ENCODE measurements at places on chromosomes 1 and 21. TPM values are rescaled to one million over a fixed set of nuclear protein-coding genes. Genes with fewer than 3 reads are reported as not detected.
A peak's percentile ranks its signal among the peaks of the same experiment; 100 is the strongest.

ZNF670 gene
- total RNA-seq: 1.3 TPM

NBPF20 gene
- 3.6 TPM for total RNA-seq

VPS45 gene
- total RNA-seq: 34.3 TPM

CFAP57 gene
- 0.26 TPM for total RNA-seq

- peaks cover 6% of the 10 kb centered on the region for H3K4me1 ChIP-seq
- no peak overlapping the region for H3K4me3 ChIP-seq
- H3K36me3 ChIP-seq: no peaks in the 10 kb centered on the region
These were observed 19.5 kb downstream of the KIF17 start for GRCh38 chr1:20698195-20698910.

- DNase-seq: peak; percentile 14
- no peak overlapping the region for H3K27ac ChIP-seq
- H3K36me3 ChIP-seq: no peaks in the 10 kb centered on the region
- H3K4me1 ChIP-seq: no peaks in the 10 kb centered on the region
These were observed 33.4 kb downstream of the FAM78B start for GRCh38 chr1:166133276-166133841.

DNA sequence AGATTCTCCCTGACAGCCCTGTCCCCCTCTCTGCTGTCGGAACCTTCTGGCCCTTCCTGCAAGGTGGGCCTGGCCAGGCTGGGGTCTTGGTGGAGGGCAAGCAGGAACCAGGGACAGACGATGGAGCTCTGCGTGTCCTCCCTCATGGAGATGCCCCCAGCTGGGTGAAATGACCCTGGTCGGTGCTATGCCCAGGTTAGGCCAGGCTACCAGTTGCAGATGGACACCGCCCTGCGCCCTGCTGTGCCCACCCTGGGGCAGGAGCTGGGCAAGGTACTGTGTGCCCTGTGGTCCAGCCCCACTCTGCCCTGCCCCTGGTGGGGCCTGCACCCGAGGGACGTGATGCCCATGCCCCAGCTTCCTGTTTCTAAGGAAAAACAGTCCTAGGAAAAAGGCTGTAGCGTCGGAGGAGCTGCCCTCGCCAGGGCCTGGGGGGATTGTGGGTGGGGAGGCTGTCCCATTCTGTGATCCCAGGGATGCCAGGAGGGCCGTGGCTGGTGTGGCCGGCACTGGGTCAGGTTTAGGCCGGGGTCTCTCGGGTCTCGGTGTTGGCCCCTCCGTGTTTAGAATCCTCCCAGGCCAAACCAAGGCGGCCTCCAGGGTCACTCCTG lies 77.6 kb downstream of the MORN1 start:
- H3K4me1 ChIP-seq: peaks cover 25% of the 10 kb centered on the region
- no peak for DNase-seq
- H3K36me3 ChIP-seq: no peaks in the 10 kb centered on the region
- no peaks in the 10 kb centered on the region for H3K27me3 ChIP-seq
- peak overlapping the region; percentile 62 for H3K27ac ChIP-seq

DNA sequence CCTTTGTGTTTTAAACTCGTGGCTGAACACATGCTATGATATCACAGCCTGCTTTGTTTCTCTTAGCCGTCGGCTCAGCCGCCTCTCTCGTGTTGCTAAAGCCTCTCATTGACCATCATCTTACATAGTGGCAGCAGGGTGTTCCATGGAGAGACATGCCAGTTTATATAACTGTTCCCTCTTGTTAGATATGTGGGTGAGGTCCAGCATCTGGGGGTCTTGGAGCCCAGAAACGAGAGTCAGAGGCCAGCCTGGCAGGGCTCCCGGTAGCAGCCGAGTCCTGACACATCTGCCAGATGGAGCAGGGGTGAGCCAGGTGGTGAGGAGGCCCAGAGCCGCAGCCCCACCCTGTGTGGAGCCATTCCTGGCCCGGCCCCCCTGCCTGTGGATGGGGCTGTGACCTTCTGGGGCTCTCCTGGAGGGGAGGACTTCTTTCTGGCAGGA lies 11.9 kb downstream of the PODN start:
- no peak for DNase-seq
- no peaks in the 10 kb centered on the region for H3K4me1 ChIP-seq
- H3K4me3 ChIP-seq: no peak overlapping the region
- H3K36me3 ChIP-seq: no peaks in the 10 kb centered on the region
- no peak overlapping the region for H3K27ac ChIP-seq
- H3K27me3 ChIP-seq: no peaks in the 10 kb centered on the region

GRCh38 chr1:228341450-228341813 lies 65.2 kb downstream of the TRIM11 start:
- H3K27me3 ChIP-seq: no peaks in the 10 kb centered on the region
- no peaks in the 10 kb centered on the region for H3K4me1 ChIP-seq
- H3K27ac ChIP-seq: no peak overlapping the region
- DNase-seq: no peak

DNA sequence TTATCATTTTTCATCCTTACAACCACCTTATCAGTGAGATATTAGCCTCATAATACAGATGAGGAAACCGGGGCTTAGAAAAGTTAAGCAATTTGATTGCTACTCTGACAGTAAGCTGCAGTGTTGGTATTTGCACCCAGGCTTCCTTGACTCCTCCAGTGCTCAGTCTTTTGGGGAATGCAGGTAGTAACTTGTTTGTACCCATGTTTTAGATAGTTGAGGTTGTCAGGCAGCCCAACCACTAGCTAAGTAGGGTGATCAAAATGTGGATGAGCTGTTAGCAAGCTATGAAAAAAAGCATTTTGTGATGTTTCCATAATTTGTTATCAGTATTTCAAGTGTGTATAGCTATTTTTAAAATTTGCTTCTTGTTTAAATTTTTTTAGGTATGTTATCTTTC lies 80.8 kb downstream of the SASS6 start:
- H3K4me1 ChIP-seq: peaks cover 29% of the 10 kb centered on the region
- no peaks in the 10 kb centered on the region for H3K36me3 ChIP-seq
- DNase-seq: no peak
- H3K4me3 ChIP-seq: no peak overlapping the region
- no peak overlapping the region for H3K27ac ChIP-seq

- no peak for DNase-seq
- no peak overlapping the region for H3K4me3 ChIP-seq
- no peak overlapping the region for H3K27ac ChIP-seq
- peaks cover 5% of the 10 kb centered on the region for H3K4me1 ChIP-seq
These were observed 6.4 kb downstream of the CRABP2 start for GRCh38 chr1:156698995-156699394.

GRCh38 chr1:160007577-160008200 lies 24.1 kb downstream of the PIGM start:
- H3K27me3 ChIP-seq: no peaks in the 10 kb centered on the region
- H3K4me1 ChIP-seq: no peaks in the 10 kb centered on the region
- no peak for DNase-seq
- H3K4me3 ChIP-seq: no peak overlapping the region

DNA sequence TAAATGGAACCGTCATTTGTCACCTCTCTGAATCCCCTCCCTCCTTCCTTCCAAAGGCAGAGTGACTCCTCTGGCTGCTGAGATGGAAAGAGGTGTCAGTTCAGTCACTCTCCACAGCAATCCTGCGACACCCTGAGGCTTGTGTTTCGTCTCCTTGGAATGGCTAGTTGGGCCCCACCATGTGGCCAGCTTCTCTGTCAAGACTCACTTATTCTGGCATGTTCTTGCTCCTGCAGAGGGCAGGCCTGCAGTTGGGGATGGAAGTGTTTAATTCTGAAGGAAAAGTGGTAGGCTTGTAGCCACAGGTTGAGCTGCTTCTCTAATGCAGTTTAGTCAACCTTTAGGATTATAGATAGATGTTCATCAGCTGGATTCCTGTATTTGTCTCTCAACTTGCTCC lies 149.6 kb downstream of the LMO4 start:
- no peaks in the 10 kb centered on the region for H3K36me3 ChIP-seq
- H3K4me3 ChIP-seq: no peak overlapping the region
- no peak for DNase-seq
- H3K27ac ChIP-seq: no peak overlapping the region
- H3K27me3 ChIP-seq: no peaks in the 10 kb centered on the region

- H3K4me3 ChIP-seq: no peak overlapping the region
These were observed 63.7 kb downstream of the SLX9 start for GRCh38 chr21:45003331-45004058.

DNA sequence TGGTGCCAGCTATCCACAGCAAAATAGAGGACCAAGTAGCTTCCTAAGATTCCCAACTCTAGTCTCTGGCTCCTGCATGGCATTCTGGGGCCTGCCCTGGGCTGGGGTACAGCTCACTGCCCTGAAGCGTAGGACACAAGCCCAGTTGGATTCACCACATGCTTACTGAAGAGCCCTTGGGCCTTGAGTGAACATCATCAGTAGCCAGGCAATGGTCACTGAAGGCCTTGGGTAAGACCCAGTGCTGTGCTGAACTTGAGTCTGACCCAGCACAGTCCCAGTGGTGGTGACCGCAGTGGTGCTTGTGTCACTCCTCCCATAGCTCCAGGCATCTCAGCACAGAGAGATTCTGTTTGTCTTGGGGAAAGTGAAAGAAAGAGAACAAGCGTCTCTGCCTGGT lies 7.7 kb upstream of the LCE3A start:
- no peaks in the 10 kb centered on the region for H3K4me1 ChIP-seq
- no peak overlapping the region for H3K4me3 ChIP-seq
- no peak for DNase-seq
- H3K36me3 ChIP-seq: no peaks in the 10 kb centered on the region

- peak; percentile 28 for DNase-seq
- no peaks in the 10 kb centered on the region for H3K27me3 ChIP-seq
- H3K4me1 ChIP-seq: no peaks in the 10 kb centered on the region
- H3K4me3 ChIP-seq: no peak overlapping the region
- no peak overlapping the region for H3K27ac ChIP-seq
These were observed 173.3 kb upstream of the FOXD3 start for GRCh38 chr1:63148825-63149645.
